ENCODE measurements at places on chromosomes 1 and 21. TPM values are rescaled to one million over a fixed set of nuclear protein-coding genes. Genes with fewer than 3 reads are reported as not detected.

- DNase-seq: no peak
Measured at GRCh38 chr1:90162216-90162615, 167.3 kb downstream of the ZNF326 start.

- DNase-seq: no peak
Measured at GRCh38 chr1:59730759-59731478, 83.8 kb upstream of the HOOK1 start.

- no peak for DNase-seq
Measured at GRCh38 chr1:87905651-87906050, 577.0 kb downstream of the LMO4 start.

DNA sequence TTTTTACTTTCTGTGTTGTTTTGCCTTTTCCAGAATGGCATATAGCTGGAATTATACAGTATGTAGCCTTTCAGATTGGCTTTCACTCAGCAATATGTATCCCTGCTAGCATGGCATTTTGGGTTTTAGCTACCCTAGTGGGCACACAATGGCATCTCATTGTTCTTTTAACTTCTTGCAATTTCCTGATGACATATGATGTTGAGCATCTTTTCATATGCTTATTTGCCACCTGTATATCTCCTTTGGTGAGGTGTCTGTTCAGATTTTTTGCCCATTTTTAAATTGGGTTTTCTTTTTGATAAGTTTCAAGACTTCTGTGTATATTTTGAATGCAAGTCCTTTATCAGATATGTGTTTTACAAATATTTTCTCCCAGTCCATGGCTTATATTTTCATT is 14.0 kb downstream of the TSEN15 start:
- DNase-seq: no peak

- no peak for DNase-seq
Measured at GRCh38 chr1:56336982-56337381, 242.4 kb downstream of the PLPP3 start.

- no peak for DNase-seq
Measured at GRCh38 chr1:109892561-109893368, 17.9 kb upstream of the CSF1 start.

DNA sequence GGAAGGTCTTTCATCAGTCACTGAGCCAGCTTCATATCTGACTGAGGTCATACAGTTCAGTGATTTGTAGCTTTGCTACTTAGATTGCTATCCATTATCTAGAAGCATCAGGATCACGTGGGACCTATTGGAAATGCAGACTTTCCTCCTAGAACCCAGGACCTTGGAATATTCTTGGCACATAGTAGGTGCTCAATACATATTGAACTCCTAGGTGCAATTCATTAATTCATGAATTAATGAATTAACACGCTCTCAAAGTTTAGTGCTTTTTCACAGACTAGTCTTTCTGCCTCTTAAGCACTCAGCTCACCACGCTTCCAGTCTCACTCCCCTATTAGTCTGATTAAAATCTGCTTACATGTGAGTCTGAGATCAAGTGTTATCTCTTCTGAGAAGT is 12.1 kb downstream of the METTL18 start:
- DNase-seq: no peak

- no peak for DNase-seq
Measured at GRCh38 chr1:55640708-55641473, 425.7 kb upstream of the USP24 start.

DNA sequence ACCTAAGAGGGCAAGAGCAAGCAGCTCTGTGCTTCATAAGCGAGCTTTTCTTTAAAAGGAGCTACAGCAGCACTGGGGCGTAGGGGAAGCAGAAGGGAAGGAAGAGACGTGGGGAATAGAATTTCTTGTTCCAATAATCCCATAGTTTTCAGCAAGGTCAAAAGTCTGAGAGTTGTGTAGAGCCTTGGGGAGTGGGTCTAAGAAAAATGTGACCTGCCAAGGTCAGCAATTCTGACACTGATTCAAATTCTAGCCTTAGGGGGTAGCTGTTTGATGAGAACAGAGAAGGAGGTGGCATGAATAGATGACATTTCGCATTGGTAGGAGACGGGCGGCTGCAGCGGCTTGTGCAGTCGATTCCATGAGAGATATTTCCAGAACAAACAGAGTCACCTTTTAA is 22.4 kb downstream of the PRRX1 start:
- no peak for DNase-seq

GRCh38 chr1:117689997-117690625 is 84.3 kb downstream of the TENT5C start:
- DNase-seq: no peak

DNA sequence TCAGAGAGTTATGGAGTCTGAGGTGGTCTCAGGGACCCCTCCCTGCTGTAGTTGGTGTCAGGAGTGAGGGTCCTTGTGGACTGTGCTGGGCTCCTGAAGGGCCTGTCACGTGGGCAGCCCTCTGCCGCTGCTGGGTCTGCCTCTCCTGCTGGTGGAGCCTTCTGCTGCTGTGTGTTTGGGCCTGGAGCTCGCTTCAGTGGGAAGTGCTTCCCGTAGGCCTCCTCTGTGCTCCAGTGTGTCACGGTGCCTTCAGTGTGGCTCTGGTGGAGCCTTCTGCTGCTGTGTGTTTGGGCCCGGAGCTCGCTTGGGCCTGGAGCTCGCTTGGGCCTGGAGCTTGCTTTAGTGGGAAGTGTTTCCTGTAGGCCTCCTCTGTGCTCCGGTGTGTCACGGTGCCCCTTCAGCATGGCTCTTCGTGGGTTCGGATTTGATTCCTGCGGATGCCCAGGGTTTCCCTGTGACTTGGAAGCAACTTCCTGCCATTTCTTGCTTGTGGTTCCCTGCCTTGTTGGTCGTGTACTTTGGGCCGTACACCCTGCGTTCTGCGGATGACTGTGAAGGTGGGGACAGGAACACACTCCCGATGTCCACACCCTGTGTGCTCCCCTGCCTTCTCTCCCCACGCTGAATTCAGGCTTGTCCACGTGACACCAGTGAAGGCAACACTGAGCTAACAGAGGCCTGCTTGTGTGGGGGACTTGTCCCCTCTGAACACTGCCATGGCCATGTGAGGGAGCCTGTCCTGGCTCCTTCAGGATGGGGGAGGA is 19.5 kb downstream of the C1orf174 start:
- no peak for DNase-seq

DNA sequence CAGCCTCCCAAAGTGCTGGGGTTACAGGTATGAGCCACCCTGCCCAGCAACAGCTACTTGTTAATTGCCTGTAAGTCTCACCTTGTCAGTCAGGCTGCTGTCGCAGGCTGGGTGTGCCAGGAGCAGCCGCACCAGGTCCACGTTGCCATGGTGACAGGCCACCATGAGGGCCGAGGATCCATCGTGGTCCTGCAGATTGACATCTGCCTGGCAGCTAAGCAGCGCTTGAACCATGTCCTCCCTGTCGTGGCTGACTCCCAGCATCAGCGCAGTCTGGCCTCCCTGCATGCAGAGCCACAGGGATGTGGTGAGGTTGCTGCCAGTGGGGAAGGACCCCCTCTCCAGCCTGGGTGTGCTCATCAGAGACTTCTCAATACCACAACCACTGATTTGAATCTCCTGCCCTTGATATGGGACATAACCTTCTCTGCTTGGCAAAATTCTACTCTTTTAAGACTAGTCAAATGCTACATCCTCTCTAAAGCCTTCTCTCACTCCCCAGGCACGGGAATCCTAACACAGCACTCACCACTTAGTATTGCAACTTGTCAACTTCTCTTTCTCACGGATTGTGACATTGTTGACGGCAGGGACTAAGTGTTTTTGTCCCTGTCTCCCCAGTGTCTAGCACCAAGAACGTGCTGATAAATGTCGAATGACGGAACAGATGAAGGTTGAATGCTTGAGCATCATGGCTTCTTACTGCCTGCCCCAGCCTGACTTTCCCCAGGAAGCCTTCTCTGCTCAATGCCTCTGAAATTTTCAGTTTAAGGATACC is 52.9 kb downstream of the L1TD1 start:
- DNase-seq: no peak

GRCh38 chr1:40915581-40915980 is 53.4 kb upstream of the CITED4 start:
- no peak for DNase-seq

- DNase-seq: no peak
Measured at GRCh38 chr1:181100015-181100905, 11.8 kb downstream of the IER5 start.

GRCh38 chr1:5744911-5745799 is 247.1 kb downstream of the NPHP4 start:
- DNase-seq: no peak

DNA sequence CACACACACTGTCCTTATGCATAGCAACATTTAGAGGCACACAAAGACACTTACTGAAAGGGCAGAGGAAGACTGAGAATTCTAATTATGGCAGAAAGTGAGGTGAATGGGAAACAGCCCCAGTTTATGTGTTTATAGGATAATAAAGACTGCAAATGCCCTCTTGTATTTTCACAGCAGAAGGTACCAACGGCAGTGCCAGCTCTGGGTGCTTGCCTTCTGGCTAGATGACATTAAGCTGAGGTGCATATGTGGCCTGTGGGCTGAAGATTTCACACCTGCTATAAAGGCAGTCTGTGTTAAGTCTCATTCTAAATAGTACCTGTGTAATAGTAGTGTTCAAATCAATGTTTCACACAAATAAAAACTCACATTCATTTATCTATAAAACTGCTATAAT is 347.2 kb upstream of the ZRANB2 start:
- no peak for DNase-seq

GRCh38 chr1:153612755-153613331 is at the start of gene S100A16:
S100A16 (minus strand) TSS chr1:153613137; CDS start chr1:153608151, 4,986 bp downstream.
- DNase-seq: no peak

DNA sequence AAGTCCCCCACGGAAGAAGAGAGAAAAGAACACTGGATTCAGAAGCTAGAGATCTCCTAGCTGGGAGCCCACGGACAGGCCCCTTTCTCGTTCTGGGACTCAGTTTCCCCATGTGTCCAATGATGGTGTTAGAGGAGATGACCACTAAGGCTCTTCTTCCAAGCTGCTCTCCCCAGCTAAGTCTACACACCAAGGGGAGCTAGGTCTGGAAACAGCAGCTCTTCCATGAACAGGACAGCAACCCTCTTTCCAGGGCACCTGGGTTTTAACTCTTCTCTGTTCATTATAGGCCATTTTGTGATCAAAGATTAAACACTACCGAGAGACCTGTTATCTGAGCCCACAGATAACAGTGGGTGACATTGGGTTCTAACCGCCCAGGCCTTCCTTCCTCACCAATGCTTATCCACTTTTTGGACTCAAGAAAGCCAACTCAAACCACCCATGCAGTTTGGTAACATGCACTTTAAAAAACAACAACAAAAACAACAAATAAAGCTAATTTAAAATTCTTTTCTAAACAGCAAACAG is 85.9 kb downstream of the MRPL37 start:
- DNase-seq: no peak

The NFASC gene
- polyA plus RNA-seq: 18.8 TPM

The C1orf94 gene
- polyA plus RNA-seq: not detected

The JMJD4 gene
- polyA plus RNA-seq: 22.4 TPM

The SLC44A5 gene
- 9.8 TPM for polyA plus RNA-seq

The PROX1 gene
- polyA plus RNA-seq: 6.1 TPM

The FAM163A gene
- polyA plus RNA-seq: 0.58 TPM

The NR5A2 gene
- 1.8 TPM for polyA plus RNA-seq

The GSTM1 gene
- 1.7 TPM for polyA plus RNA-seq

The LIN28A gene
- polyA plus RNA-seq: 0.06 TPM

The AIM2 gene
- not detected for polyA plus RNA-seq
